Stimulated activated CD4-positive, alpha-beta T cell treated with anti-CD3 and anti-CD28 coated beads, TNF-alpha, amount 100 ng/mL, for 4 hours (primary cell): ENCODE measurements at places on chromosomes 12 and 14.

DNA sequence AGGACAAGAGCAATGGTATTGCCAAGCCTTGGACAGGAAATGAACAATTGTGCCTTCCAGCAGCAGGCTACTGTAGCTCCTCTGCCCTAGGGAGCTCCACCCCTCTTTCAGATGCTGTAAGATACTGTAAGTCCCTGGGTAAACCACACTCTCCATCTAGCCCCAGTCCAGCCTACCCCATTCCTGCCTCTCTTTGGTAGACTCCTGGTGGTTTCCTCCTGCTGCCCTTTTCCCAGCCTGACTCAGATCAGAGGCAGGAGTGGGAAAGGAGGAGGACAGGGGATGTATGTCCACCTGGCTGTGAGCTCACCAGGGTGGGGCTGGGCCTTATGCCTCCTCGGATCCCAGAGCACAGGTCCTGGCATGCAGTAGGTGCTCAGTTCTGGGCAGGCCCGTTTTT lies 174.6 kb downstream of the ESRRB start:
- DNase-seq, result no peak

GRCh38 chr14:49598189-49598484 lies 603 bp upstream of the LRR1 start:
- DNase-seq, result no peak

GRCh38 chr14:72745546-72745945 lies 148.4 kb downstream of the DPF3 start:
- no peak for DNase-seq

GRCh38 chr12:99450036-99450630 lies 197.4 kb upstream of the GARIN6 start:
- no peak for DNase-seq

DNA sequence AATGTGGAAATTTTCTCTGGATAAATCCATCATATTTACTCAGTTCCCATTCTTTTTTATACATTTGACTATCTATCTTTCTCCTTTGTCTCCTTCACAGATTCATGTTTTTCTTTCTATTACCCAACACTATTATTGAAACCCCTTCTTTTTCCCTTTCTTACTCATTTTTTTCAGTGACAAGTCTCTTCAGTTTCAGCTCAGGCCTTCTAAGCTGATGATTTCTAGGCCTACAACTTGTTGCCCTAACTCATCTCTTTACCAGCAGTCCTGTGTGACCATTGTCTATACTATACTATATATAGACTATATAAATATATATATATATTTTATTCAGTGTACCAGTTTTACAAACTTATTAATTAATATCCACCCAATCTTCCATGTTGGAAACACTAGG lies 31.8 kb downstream of the SLC16A7 start:
- no peak for DNase-seq

DNA sequence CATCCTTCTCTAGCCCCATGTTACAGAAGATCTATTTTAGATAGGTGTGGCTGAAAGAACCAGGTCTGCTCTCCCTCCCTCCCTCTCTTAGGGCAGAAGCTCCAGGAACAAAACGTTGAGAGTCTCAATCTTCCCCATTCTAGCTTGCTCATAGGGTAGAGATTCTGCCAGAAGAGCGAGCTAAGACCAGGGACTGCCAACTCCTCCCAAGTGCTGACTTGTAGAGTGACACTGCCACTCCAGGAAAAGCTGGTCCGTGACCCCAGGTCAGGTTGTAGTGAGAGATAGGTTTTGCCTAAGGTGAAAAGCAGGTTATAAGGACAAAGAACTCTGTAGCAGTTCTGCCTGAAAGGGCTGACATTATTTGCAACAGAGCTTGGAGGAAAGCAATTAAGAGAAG lies 73.4 kb downstream of the INSM2 start:
- DNase-seq, result no peak

DNA sequence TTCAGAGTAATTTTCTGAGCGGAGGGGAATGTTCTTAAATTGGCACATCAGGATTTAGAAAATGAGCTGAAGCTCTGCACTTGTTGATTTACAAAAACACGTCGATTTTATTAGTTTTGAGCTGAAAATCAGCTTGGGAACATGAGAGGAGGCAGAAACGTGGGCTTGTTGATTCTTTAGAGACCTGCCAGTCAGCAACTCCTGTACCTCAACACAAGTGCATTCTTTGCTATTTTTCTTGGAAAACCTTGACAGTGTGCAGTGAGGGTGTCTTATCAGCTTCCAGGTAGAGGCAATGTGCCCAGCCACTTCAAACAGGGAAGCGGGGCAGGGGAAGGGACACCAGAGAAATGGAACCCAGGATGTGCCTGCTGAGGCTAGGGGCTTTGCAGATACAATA lies 102.8 kb upstream of the COCH start:
- no peak for DNase-seq

- no peak for DNase-seq
Measured at GRCh38 chr14:93824518-93825234, 36.4 kb upstream of the PRIMA1 start.

DNA sequence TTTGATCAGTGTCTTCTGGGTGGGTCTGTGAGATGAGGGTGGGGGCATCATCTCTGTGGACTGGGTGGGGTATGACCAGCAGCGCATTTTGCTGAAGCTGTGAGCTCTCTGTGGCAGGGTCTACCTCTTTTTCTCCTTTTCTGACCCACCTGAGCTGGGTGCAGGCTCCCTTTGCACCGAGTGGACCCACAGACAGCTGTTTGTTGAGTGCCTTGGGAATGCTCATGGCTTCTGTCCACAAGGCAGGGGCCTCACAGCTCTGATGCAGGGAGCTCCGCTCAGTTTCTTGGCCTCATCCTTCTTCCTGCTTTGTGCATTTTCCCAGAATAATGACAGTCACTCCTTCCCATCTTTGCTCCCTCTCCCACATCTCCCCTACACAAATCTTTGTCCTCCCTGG lies 380.6 kb downstream of the DPF3 start:
- DNase-seq, result no peak

DNA sequence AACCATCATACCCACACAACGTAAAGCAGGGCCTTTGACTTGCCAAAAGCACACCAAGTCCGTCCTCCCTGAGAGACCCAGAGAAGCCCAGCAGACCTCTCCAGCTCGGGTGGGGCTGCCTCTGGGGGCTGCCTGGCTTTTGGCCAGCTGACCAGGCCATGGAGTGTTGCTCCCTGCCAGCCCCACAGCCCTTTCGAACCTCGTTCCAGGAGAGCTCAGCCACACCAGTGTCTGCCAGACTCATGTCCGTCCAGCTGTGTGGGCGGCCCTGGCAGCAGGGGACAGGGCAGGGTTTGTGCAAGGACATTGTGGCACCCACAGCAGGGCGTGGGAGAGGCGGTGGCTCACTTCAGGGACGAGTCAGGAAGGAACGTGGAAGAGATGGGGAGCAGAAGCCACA lies 22.6 kb upstream of the IRF2BPL start:
- no peak for DNase-seq
